ENCODE measurements at places on chromosomes 1 and 21. TPM values are rescaled to one million over a fixed set of nuclear protein-coding genes. Genes with fewer than 3 reads are reported as not detected.

- peak; percentile 71 for DNase-seq
These were observed 308.0 kb downstream of the MATN1 start for GRCh38 chr1:30415171-30415940.

- no peak for DNase-seq
These were observed 1.2 kb downstream of the RXRG start for GRCh38 chr1:165443539-165444311.

DNA sequence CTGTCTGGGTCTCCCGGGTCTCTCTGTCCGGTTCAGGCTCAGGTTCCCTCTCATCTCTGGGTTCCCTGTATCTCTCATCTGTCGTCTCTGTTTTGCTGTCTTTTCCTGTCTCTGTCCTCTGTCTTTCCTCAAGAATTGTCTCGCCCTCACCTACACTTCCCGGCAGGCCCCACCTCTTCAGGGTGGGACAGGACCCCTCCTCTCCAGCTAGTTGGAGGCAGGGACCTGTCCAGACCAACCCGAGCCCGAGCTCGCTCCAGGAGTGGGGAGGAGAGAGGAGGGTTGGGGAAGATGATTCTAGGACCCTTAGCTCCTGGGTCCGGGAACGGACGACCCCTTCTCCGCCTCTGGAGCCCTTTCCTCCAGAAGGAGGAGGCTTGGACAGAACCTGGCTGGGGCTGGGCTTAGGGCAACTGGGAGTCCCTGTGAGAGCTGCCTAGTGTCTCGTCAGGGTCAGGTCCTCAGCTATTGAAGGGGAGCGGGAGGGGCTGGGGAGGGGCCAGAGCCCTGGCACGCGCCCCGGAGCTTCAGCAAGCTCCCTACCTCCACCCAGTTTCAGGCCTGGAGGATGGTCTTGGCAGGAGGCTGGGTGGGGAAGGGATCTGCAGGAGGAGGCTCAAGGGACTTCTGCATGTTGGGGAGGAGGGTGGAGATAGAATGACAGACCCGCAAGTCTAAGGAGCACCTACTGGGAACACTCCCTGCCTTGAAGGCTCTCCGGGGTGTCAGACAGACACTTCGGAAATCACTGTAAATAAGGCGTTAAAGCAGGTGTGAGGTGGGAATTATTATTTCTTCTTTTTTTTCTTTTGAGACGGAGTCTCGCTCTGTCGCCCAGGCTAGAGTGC is 26.3 kb upstream of the EPB41 start:
- no peak for DNase-seq

- no peak for DNase-seq
These were observed 68.0 kb downstream of the LMX1A start for GRCh38 chr1:165288350-165289120.

Gene VAV3
- 11.4 TPM for total RNA-seq

Data from mesenteric fat pad (tissue), 1 donor.